ENCODE measurements at places on chromosomes 7 and 10.

GRCh38 chr7:129684777-129685176 lies 73.3 kb downstream of the NRF1 start:
- no peak for DNase-seq

DNA sequence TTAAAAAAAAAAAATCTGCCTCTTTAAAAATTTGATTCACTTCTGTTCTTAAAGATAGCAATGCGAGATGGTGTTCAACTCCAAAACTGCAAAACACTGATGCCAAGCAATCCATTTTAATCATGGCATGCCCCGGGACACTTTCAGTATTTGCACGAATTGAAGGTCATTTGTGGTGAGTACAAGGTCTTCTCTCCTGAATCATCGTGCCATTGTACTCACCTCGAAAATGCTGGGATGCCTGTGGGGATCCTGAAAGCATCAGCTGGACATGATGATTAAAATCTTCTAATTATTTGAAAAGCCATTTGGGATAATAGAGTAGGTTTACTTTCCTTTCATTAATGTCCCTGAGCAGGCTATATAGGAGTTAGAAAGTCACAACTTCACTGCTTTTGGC lies 125.1 kb upstream of the NRP1 start:
- no peak for DNase-seq

- no peak for DNase-seq
Measured at GRCh38 chr7:151008143-151008510, 16.2 kb downstream of the ATG9B start.

DNA sequence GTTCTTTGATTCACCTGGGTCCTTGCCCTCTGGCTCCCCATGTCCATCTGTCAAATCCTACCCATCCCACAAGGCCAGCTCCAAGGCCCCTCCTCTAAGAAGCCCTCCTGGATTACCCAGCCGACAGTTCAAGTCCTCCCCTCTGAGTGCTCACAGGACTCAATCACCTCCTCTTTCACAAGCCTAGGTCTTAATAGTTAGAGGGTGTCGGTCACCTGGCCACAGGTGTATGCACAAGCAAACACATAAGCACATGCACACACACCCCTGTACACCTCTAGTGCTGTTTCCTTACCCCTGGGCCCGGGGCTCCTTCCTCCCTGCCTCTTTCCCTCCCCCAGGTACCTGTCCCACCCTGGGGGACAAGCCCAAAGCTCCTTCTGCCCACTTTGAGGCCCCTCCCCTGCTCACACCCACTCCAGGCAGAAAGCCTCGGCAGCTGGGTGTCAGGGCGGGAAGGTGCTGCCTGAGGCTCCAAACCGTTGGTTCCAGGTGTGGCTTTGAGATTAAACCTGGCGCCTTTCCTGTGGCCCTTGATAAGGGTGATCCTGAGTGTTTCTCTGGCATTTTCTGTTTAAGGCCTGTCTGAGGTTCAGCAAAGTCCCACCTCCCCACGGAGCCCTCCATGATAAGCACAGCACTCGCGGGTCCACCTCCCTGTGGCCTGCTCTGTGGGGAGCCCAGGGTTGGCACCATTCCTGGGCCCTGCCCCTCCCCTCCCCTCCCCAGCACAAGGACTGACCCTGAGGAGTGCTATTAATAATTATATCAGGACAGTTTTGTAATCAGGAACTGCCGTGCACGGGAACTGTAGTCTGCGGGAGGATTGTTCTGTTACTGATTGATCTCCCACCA lies 14.6 kb upstream of the AQP1 start:
- DNase-seq, result no peak

GRCh38 chr10:62022830-62023229 lies 121.3 kb downstream of the ARID5B start:
- DNase-seq, result no peak

GRCh38 chr10:97182288-97182990 lies 3.3 kb downstream of the SLIT1 start:
- no peak for DNase-seq

- DNase-seq, result no peak
Measured at GRCh38 chr10:5090551-5090950, 3.7 kb upstream of the AKR1C3 start.

DNA sequence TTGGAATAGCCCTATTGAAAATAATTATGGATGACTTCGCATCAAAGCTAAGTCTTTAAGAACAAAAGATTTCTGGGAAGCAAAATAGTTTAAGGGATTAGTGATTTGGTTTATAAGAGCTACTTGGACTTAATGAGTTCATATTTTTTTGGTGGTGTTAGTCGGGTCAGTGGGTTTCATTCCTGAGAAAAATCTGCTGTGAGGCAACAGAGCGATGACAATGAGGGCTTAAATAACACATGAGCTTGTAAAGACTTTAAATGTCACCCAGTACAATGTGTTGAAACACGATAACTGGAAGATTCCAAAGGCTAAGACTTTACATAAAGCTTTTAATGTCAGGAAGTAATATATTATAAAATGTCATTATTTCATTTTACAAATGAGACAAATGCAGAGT lies 178.8 kb downstream of the ARL4A start:
- no peak for DNase-seq

DNA sequence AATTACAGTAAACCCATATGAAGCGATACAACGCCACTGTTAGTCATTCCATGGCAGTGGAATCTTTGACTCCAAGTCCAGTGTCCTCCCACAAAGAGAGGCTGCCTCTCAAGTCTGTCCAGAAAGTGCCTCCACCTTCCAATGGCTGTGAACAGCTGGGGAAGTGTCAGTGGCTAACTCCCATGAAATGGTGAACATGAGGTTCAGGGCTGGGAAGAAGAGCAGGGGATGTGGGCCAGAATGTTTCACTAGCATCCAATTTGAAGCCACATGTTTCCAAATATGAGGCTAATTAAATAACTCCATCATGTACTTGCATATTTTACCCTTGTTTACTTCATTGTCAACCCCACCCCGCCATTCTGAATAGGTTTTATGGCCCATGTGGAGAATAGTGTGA lies 53.1 kb upstream of the CHST15 start:
- no peak for DNase-seq

- DNase-seq, result no peak
Measured at GRCh38 chr10:79164075-79164474, 95.3 kb downstream of the ZMIZ1 start.
